ENCODE measurements at places on chromosomes 2 and 18.

- DNase-seq, result no peak
Measured at GRCh38 chr18:34647251-34647650, 62.8 kb upstream of the DTNA start.

GRCh38 chr2:229003256-229003655 is 267.8 kb downstream of the PID1 start:
- no peak for DNase-seq

DNA sequence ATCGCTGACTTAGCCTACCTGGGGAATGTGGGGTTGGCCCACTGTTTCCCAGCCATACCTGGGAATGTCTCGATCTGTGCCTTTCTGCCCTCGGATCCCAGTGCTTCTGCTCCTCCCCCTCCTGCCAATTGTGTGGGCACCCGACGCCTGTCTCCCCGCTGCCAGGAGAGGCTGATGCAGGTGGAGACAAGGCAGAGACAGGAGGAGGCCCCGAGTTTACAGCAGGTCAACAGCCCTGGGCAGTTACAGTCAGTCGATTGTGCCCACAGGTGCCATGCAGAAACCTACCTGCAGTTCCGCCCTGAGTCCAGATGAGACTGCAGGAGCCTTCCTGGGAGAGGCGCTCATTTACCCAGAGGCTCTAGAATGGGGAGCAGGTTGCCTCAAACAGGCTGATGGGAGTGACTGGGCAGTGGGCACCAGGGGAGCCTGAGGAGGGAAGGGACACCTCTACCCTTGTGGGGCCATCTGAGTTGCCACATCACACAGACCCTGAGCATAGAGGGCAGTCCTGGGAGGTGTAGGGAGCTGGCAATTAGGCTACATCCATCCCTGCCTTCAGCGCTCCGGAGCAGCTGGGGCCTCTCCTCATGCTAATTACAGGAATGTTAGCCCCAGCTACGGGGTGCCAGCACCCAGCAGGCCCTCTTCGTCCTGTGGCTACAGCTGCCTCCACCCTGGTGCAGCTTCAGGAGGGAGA is 300.1 kb downstream of the NDUFA10 start:
- DNase-seq, result no peak

DNA sequence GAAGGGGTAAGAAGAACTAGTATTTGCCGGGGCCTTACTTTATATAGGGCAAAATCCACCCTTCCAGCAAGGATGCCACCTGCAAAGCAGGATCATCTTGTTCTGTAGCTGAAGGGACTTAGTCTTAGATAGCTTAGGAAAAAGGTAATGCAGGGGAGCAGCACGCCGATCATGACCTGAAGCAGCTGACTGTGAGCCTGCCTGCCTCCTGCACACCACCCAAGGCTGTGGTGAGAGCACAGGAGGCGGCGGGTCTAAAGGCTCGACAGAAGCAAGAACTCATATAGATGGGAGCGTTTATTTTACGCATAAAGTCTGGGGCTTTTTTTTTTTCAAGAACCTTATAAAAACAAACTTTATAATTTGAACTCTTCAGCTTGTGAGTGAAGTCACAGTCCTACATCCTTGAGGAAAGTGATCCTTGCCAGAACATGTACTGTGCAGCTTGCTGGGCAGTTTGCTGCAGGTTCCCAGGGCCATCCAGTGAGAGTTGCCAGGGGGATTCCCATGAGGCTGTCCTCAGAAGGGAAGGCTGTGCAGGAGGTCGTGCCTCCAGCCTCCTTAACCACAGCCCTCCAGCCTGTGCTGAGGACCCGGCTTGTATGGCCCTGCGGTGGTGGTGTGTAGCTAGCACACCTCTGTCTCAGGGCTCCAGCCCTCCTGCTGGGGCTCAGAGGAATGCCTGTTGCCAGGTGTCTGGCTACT is 92.1 kb downstream of the RNF144A start:
- no peak for DNase-seq

DNA sequence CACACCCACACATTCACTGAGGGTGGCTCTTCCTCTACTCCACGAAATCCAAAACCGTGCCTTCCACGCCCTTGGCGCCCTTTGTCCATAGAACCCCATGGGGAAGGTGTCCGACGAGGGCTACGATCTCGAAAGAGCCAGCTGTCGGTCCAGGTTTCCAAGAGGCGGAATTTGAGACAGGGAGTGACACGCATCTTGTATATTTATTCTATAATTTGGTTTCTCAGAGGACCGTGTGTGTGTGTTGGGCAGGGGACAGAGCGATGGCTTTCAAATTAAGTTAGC is 726 bp downstream of the C2orf69 start:
- DNase-seq, result no peak

DNA sequence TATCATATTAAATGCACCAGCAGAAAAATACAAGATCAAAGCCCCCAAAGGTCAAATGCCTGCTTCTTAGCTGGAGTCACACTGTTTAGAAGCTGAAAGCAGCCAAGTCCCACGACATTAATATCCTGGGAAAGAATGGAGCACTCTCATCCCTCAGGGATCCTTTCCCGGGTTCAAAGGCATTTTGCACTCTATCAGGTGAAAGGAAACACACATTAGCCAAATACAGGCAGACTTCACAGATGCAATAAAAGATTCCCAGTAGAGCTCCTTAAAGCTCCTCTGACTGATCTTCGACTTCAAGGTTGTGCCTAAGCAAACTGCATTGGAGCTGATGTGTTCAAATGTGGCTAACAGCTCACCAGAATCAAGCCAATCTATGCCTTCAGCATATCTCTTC is 158.4 kb downstream of the RNF152 start:
- DNase-seq, result no peak

GRCh38 chr18:69948919-69949537 is 1.4 kb upstream of the CD226 start:
- no peak for DNase-seq

Measured in CD8-positive, alpha-beta memory T cell (primary cell).